CD4-positive, alpha-beta memory T cell (primary cell): ENCODE measurements at places on chromosomes 4 and X. TPM values are rescaled to one million over a fixed set of nuclear protein-coding genes. Genes with fewer than 3 reads are reported as not detected.

GRCh38 chr4:47519239-47519883 lies 34.3 kb downstream of the ATP10D start:
- H3K36me3 ChIP-seq = no peaks in the 10 kb centered on the region
- no peak for DNase-seq
- no peak overlapping the region for H3K4me3 ChIP-seq
- H3K4me1 ChIP-seq = no peaks in the 10 kb centered on the region
- no peak overlapping the region for H3K27ac ChIP-seq

GRCh38 chr4:66330125-66330524 lies 659.8 kb upstream of the EPHA5 start:
- no peak for DNase-seq
- no peaks in the 10 kb centered on the region for H3K27me3 ChIP-seq
- no peaks in the 10 kb centered on the region for H3K4me1 ChIP-seq
- no peak overlapping the region for H3K4me3 ChIP-seq

DNA sequence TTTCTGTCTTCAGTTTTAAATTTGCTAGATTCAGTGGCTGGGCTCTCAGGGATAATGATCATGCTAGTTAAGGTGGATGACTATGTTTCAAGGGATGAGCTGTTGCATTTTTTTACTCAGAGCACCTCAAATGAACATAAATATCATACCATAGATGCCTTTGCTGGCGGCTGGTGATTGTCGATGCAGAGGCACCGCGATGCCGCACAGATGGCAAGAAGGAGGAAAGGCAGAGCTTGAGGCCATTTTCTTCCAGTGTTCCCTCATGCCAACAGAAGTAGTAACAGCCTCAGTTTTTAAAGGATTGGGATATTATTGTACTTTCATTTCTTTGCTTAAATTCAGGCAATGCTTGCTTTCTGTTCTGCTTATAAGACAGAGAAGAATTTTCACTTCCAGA lies 654.7 kb upstream of the IGFBP7 start:
- H3K4me3 ChIP-seq = no peak overlapping the region
- no peaks in the 10 kb centered on the region for H3K27me3 ChIP-seq
- H3K4me1 ChIP-seq = no peaks in the 10 kb centered on the region

GRCh38 chrX:44874420-44875184 lies 1.6 kb downstream of the KDM6A start:
- no peaks in the 10 kb centered on the region for H3K36me3 ChIP-seq
- H3K4me1 ChIP-seq = peaks cover 45% of the 10 kb centered on the region
- no peaks in the 10 kb centered on the region for H3K27me3 ChIP-seq
- H3K4me3 ChIP-seq = peak overlapping the region; percentile 62

DNA sequence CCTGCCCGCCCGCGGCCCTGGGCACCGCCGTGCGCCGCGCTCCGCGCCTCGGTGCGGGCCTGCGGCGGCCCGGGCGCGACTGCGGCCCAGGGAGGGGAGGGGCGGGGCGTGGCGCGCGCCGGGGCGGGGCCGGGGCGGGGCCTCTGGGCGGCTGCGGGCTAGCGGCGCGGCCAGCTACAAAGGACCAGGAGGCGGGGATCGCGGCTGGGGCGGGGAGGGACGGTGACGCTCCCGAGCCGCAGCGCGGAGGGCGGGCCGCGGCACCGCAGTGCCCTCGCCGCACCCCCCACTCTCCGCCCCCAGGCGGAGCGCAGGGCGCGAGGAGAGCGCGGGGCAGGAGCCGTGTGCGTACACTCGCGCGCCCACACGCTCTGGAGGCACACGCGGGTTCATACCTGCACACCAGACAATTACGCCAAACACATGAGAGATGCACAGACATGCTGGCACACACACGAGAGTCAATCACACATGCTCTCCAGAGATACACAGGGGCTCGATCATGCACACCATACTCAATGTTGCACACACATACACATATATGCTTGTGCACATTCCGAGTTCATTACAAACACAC lies at the start of gene CRMP1:
Gene CRMP1 (minus strand): TSS at position 83 of the 577 bp plus-strand sequence. CDS start 117 bp downstream, outside the sequence.
- no peak for DNase-seq
- H3K36me3 ChIP-seq = no peaks in the 10 kb centered on the region
- no peaks in the 10 kb centered on the region for H3K4me1 ChIP-seq
- no peak within 1 kb of the TSS for H3K27ac ChIP-seq
- no peak within 1 kb of the TSS for H3K4me3 ChIP-seq

DNA sequence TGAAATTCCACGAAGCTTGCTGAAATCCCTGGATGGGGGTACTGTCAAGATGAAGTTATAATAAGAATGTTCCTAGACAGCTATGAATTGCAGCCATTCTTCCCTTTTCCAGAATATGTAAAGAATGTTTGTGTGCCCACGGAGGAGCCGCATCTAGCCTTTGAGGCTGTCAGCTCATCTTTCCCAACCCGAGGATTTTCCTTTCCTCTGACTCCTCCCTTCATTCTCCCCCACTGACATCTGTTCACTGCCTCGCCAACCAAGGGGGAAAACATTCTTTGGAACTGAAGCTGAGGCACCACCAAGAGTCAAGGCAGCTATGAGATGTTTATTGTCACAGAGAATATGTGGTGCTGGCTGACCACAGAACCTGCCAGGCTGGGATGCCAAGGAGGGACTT lies 8.8 kb downstream of the NHSL2 start:
- no peaks in the 10 kb centered on the region for H3K36me3 ChIP-seq
- no peak overlapping the region for H3K4me3 ChIP-seq
- no peak for DNase-seq

- H3K4me3 ChIP-seq = no peak overlapping the region
- H3K27ac ChIP-seq = no peak overlapping the region
- no peaks in the 10 kb centered on the region for H3K27me3 ChIP-seq
- no peak for DNase-seq
- no peaks in the 10 kb centered on the region for H3K4me1 ChIP-seq
These were observed 9.5 kb downstream of the HHIP start for GRCh38 chr4:144655491-144655890.

Gene SMARCA1
- 0.26 TPM for total RNA-seq

DNA sequence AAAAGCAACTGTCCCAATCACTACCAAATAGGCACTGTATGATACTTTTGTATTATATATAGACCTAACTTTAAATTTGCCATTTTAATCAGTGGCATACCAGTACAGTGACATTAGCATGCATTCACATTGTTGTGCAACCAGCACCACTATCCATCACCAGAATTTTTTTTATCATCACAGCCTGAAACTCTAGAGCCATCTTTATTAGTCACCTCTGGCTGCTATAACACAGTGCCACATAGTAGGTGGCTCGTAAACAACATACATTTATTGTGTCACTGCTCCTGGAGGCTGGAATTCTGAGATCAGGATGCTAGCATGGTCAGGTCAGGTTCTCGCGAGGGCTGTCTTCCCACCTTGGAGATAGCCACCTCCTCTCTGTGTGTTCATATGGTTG lies 188.4 kb upstream of the GALNT7 start:
- H3K4me3 ChIP-seq = no peak overlapping the region
- no peaks in the 10 kb centered on the region for H3K4me1 ChIP-seq

Gene SERPINA7
- not detected for total RNA-seq

DNA sequence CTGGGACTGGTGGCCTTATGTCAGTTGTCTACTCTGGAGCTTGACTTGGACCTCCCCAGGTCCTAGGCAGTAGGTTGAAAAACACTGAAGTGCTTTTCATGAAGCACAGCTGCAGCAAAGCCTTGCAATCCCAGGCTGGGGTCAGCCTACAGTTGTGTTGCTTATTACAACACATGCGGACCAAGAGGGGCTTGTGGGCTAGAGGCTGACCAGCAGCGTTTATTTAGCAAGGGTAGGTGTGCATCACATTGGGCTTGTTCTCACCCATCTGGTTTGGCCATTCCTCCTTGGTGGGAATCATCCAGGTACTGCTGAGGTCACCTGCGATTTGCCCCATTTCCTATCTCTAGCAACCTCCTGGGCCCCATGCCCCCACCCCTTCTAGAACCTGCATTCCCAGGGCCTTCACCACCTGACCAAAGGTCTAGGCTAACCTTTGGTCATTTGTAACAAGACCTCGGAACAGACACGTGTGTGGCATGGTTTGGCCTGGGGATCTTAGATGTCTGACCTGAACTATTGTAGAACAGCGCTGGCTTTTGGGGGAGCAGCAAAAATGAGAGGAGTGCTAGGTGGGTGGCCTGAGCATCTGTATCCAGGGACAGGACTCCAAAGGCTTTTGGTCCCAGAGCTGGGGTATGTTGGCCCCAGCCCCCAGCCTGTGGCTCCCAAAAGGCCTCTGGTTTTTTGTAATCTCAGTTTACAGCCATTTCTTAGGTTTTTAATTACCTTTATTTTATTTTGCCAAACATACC lies 3.0 kb downstream of the RPL10 start:
- peaks cover 15% of the 10 kb centered on the region for H3K4me1 ChIP-seq
- peak overlapping the region; percentile 41 for H3K27ac ChIP-seq
- H3K36me3 ChIP-seq = peaks cover 23% of the 10 kb centered on the region
- no peaks in the 10 kb centered on the region for H3K27me3 ChIP-seq
- DNase-seq = no peak

Gene ADGRG4
- not detected for total RNA-seq

Gene SLC25A31
- not detected for total RNA-seq

Gene DMRTC1
- total RNA-seq = 1.1 TPM

- H3K4me1 ChIP-seq = no peaks in the 10 kb centered on the region
- DNase-seq = no peak
- no peaks in the 10 kb centered on the region for H3K27me3 ChIP-seq
- no peak overlapping the region for H3K4me3 ChIP-seq
- H3K36me3 ChIP-seq = no peaks in the 10 kb centered on the region
- H3K27ac ChIP-seq = no peak overlapping the region
These were observed 243.4 kb downstream of the AR start for GRCh38 chrX:67787196-67787595.
